Left kidney (tissue), 8 donors: ENCODE measurements at places on chromosomes 6 and 20. TPM values are rescaled to one million over a fixed set of nuclear protein-coding genes. Genes with fewer than 3 reads are reported as not detected.

HLA-DQA1 gene
- polyA plus RNA-seq: 3.3 TPM

PAK5 gene
- 0.63 TPM for polyA plus RNA-seq

TSHZ2 gene
- polyA plus RNA-seq: 14.2 TPM

PANK2 gene
- polyA plus RNA-seq: 40.1 TPM

ENPP1 gene
- polyA plus RNA-seq: 25.9 TPM

CST4 gene
- not detected for polyA plus RNA-seq

GABRR1 gene
- polyA plus RNA-seq: 1.2 TPM

DNA sequence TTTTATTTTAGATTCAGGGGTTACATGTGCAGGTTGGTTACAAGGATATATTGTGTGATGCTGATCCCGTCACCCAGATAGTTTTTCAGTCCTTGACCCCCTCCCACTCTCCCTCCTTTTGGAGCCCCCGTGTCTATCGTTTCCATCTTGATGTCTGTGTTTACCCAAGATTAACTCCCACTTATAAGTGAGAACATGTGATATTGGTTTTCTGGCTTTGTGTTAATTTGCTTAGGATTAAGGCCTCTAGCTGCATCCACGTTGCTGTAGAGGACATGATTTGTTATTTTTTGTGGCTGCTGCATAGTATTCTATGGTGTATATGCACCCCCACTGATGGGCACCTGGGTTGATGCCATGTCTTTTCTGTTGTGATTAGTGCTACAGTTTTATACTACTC lies 178.6 kb downstream of the PLCB1 start:
- DNase-seq: no peak

DNA sequence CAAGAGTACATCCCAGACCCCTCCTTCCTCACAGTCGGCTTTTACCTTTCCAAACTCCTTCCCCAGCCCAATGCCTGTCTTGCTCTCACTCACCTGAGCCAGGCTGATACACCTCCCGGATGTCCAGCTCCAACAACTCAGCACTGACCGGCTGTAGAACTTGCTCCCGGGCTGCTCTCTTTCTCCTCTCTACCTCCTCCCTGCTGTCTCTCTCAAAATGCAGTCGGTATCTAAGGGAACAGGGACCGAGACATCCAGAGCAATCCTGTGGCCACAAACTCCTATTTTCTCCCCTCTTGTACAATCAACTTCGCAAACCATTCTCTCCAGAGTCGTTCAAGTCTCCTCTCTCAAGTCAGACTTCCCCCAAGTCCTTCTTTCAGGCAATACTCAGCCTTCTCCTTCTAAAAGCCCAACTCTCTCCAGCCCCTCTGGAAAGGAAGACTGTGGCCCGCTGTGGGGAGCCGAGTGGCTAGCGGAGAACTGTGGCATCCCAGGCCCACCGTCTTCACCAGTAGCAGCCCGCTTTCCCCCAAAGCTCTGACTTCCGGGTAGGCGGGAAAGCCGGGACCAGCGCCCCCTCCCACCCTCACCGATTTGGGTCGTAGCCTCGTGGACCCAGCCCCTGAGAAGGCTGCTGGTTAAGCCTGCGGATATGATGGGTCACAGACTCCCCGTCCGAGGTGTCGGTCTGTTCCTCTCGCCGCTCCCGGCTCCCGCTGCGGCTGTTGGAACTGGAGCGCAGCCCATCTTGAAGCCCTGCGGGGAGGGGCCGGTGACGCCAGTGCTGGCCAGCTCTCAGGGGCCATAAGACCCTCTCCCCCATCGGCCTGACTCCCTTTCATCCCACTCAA lies 1.1 kb downstream of the GNL1 start:
- DNase-seq: no peak

GRCh38 chr6:143394389-143394788 lies 56.1 kb downstream of the ADAT2 start:
- DNase-seq: no peak

DNA sequence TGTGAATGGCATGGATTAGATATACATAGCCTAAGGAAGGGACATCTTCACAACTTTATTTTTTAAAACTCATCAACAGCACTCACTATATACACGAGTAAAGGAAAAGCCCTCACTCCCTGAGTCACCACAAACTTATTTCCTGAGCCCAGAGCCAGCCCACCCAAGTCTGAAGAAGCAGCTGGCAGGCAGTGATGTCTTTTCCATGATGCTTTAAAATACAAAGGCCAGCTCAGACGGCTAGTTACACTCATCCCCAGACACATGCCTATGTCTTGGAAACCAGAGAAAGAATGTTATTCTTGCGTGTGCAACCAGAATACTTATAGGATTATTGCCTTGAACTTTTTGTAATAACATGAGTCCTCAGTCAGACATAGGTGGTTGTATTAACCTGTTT lies 114.4 kb downstream of the ADGRG6 start:
- no peak for DNase-seq

DNA sequence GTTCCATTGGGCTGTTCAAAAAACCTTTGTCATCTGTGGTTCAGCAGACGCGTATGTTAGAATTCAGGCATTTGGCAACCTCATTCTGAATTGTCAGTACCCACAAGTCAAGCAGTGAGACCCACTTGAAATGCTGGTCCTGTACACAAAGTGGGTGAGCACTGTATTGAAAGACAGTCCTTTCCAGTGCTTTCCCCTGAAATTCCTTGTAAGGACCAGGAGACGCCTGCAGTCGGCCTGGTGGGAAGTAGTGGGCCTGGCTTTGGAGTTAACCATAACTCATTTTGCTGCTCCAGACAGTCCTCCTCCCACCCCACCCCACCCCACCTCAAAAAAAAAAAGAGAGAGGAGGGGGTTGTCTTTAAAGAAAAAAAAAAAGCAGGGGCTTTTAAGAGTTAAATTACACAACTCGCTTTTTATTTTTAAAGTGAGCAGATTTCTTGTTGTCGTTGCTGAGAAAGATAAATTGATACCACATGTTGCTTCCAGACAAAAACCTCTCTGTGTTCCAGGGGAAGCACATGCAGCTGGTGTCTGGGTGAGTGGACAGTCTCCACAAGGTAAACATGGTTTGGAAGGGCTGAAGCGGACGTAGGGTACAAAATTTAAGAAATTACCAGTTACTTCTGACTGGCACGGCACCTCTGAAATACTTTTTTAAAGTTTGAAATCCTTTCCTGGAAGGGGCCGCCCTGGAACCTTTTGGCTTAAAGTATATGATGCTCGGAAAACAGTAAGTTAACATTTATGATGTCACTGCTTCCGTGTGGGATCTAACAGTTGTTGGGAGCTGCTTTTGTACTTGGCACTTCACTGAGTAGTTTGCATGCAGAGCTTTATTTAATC lies 95.3 kb downstream of the FOXO3 start:
- DNase-seq: no peak
